ENCODE measurements at places on chromosomes 3 and 15.

DNA sequence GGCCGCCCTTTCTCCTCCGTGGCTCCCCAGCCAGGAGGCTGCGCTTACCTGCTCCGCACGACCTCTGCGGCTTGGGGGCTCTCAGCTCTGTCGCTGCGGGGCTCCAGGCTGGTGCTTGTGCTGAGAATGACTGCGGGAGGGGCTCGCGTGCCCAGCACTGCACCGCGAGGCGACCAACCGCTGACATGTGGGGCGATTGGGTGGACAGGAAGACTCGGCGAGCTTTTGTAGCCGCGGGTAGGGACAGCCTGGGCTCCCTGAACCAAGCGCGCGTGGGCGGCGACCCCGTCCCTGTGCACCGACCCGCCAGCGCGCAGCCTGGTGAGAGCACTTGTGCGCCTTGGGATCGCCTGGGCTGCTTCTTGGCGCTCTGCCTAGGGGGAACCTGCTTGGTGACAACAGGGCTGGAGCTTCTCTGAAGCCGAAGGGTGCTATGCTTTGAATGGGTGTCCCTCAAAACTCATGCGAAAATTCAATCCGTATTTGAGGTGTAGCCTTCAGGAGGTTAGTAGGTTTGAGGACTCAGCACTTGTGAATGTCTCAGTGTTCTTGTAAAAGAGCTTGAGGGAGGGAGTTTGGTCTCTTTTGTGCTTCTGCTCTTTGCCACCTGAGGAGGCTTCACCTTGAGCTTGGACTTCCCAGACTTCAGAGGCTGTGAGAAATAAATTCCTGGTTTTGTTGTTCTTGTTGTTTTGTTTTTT is 50.4 kb downstream of the IL12A start:
- DNase-seq = peak; percentile 31

DNA sequence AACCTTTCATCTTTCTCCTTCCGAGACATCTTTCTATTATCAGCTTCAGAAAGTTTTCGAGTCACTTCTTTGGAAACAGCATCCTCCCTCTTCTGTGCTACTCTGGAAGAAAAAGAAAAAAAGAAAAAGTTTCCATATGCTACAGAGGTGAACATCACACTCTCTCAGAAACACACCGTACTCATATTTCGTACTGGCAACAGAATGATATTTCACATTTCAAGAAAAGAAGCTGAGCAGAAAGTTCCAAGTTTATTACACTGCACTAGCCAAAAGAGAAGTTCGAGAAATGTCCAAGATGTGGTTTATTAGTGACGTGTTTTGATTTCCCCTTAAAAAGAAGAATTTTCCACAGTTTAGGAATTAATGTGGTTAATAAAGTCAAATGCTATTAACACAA is 6.0 kb downstream of the SSR3 start:
- DNase-seq = no peak

GRCh38 chr15:26146202-26146601 is 283.1 kb upstream of the ATP10A start:
- DNase-seq = no peak

DNA sequence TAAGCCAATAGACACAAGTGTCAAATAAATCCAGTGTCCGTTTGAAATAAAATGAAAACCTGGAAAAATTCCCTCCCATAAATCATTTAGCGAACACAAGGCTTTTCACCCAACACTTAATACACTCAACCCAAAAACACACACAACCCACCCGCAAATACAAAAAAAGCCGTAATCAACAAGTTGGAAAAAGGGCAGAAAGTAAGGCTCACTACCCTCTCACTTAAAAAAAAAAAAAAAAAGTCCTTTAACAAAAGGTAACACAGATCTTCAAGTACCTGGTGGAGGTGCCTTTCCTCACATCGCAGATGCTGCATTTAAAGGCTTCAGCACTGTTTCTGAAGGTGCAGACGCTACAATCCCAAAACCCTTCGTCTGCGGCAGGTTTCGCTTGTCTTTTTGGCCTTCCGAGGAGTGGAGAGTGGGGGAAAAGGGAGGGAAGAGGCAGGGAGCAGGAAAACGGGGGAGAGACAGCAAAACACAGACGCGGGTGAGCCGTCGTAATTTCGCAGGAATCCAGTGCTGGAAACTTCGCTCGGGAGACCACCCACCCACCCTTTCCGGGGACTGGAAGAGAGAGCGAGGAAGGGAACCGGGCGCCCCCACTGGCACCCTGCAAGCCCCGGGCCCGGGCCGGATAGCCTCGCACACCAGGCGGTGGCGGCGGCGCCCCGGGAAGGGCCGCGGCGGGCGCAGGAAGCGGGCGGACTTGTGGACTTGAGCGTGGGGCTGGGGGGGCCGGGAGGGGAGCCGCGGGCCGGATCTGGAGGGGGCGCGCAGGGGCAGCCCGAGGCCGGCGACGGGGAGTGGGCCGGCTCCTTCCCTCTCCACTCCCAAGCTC is 401.8 kb downstream of the SHQ1 start:
- no peak for DNase-seq

DNA sequence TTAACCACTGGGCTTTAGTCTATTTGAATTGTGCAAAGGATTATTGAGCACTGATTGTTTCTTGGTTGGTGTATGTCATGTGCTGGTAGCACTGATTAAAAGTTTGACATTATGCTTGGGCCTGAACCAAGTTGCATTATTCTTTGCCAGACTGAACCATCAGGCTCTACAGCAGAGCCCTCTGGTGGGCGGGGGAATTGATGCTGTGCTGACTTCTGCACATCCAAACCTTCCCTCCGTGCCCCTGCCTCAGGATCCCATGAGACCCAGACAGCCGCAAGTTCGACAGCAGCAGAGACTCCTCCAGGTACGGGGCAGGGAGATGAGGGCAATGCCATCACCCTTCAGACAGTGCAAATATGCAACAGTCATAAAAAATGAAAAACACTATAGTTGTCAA is 28.4 kb upstream of the P2RY12 start:
- DNase-seq = no peak

GRCh38 chr3:21508246-21508645 is 242.8 kb downstream of the ZNF385D start:
- DNase-seq = no peak

DNA sequence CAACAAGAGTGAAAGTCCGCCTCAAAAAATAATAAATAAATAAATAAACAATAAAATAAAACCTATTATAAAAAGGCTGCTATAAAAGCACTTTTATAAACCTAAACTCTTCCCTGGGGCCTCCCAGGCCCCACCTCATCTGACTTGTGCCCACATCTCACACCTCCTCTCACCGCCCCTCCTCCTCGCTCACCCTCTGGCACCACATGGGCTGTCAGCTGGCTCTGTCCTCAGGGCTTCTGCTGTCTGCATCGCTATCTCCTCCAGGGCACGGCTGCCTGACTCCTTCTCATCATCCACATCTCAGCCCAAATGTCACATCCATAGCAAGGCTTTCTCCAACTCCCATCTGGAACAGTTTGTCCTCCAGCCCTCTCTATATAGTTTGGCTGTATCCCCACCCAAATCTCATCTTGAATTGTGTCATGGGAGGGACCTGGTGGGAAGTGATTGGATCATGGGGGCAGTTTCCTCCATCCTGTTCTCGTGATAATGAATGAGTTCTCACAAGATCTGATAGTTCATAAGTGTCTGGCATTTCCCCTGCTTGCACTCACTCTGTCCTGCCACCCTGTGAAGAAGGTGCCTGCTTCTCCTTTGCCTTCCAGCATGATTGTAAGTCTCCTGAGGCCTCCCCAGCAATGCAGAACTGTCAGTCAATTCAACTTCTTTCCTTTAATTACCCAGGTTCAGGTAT is 8.8 kb upstream of the SH3BP5 start:
- no peak for DNase-seq

- DNase-seq = no peak
Observed at GRCh38 chr3:128131897-128132646, 8.5 kb upstream of the RUVBL1 start.

- no peak for DNase-seq
Observed at GRCh38 chr3:196985298-196985697, 16.7 kb upstream of the PIGZ start.

- peak; percentile 18 for DNase-seq
Observed at GRCh38 chr15:85865070-85865684, 70.5 kb upstream of the KLHL25 start.

DNA sequence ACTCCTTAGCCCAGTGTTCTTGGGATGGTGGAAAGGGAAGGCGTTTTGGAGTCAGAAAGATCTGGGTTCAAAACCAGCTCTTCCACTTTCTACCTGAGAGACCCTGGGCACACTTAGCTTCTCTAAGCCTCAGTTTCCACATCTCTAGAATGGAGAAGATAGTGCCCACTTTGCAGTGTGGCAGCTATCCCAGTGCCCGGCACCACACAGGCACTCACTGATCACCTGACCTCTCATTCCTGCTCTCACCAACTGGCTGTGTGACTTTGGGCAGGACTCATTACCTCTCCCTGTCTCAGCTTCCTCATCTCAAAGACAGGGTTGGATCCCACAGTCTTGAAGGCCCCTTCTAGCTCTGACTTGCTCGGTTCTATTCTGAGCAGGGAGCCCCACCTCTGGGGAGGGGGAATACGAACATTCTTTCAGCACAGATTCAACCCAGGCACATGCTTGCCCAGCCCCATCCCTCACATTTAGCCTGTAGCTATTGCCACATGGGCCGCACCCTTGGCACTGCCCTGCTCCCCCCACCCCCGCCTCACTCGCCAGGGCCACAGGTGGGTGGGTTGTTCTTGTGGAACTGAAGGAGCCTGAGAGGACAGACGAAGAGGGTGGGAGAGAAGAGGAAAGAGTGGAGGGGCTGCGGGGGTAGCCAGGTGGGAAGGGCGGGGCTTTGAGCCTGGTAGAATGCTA is 39.2 kb downstream of the EPHB3 start:
- no peak for DNase-seq

DNA sequence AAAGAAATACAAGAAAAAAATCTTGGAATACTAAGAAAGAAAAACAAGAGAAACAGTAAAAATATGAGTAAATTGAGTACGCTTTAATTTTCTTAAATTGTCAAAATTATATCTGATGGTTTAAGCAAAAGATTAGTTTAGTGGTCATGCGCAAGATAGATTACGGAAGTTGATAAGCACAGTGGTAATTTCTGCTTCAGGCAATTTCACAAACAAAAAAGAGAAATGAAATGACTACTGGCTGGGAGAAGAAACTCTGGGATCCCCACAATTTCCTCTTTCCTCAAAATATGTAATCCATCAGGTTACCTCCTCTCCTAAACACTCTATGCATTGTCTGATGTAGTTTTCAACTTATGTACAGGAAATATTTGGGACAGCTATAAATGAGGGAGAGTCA is 9.0 kb downstream of the MYD88 start:
- DNase-seq = no peak

Data from activated CD4-positive, alpha-beta T cell treated with anti-CD3 and anti-CD28 coated beads for 48 hours (primary cell).